SJCRH30 (cell line): ENCODE measurements at places on chromosomes 6 and 20. TPM values are rescaled to one million over a fixed set of nuclear protein-coding genes. Genes with fewer than 3 reads are reported as not detected.

- H3K4me1 ChIP-seq = peaks cover 4% of the 10 kb centered on the region; the same call in 1 of the 2 replicates
- DNase-seq = no peak
- no peak overlapping the region for H3K4me3 ChIP-seq
- no peaks in the 10 kb centered on the region for H3K36me3 ChIP-seq
These were observed 5.6 kb downstream of the DDO start for GRCh38 chr6:110409794-110410193.

- peaks cover 18% of the 10 kb centered on the region for H3K4me1 ChIP-seq
- no peak overlapping the region for H3K4me3 ChIP-seq
- no peak overlapping the region for H3K27ac ChIP-seq
These were observed 404.3 kb downstream of the CDH26 start for GRCh38 chr20:60362531-60362930.

DNA sequence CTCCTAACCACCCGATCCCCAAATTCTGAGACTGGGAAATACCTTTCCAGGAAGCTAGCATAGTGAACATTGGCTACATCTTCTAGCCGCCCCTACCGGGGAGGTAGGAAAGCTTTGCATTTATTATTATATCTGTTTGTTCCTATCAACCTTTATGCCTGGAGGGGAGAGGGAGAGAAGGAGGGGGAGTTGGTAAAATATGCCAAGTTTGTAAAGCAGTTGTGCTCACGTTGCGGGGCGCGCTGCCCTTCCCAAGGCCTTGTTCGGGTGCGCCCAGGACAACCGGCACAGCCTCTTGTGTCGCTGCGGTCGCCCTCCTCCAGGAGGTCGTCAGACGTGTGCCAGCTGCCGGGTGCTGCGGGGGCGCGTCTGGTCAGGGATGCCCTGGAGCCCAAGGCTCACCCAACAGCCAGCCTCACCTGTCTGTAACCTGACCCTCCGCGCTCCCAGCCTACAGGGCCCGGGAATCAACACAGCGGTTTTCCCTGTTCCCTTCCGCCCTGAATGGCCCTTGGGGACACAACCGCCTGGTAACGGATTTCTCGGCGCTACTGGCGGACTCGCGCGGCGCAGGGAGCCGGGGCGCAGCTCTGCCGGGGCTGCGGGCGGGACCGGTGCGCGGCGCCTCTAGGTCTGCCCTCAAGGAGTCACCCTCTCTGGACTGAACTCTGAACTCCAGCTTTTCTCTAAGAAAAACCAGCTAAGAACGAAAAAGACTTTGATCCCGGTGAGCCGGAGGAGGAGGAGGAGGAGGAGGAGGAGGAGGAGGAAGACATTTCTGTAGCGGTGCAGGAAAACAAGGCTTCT lies 1.1 kb upstream of the OVOL2 start:
- no peaks in the 10 kb centered on the region; the same call in 1 of the 2 replicates for H3K27me3 ChIP-seq
- no peak overlapping the region for H3K27ac ChIP-seq
- no peaks in the 10 kb centered on the region for H3K36me3 ChIP-seq

GRCh38 chr6:157912326-157912725 lies 69.3 kb upstream of the SYNJ2 start:
- peak; percentile 44 for DNase-seq
- peaks cover 3% of the 10 kb centered on the region for H3K4me1 ChIP-seq
- H3K4me3 ChIP-seq = no peak overlapping the region
- H3K36me3 ChIP-seq = peaks cover 28% of the 10 kb centered on the region

DNA sequence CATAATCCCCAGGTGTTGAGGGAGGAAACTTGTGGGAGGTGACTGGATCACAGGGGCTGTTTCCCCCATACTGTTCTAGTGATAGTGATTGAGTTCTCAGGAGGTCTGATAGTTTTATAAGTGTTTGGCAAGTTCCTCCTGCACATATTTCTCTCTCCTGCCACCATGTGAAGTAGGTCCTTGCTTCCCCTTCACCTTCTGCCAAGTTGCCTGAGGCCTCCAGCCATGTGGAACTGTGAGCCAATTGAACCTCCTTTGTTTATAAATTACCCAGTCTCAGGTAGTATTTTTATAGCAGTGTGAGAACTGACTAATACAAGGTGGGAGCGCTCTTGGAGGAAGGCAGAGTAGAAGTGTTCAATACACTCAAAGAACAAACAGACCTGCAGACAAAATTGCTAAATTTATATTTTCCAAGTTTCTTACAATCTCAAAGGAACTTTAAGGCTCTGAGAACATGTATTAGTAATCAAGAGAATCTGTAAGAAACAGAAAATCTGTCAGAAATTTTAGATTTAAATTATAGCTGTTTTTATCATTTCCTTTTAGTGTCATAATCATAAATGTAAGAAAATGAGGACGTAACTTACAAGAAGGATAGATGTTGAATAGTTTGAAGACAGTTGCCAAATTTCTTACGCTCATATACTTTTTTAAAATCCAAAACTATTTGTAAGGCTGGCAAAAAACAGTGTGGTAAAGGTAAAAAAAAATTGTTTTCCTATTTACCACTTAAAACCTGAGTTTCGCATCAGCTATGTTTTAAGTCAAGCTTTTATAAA lies 77.7 kb downstream of the ASCC3 start:
- no peaks in the 10 kb centered on the region for H3K27me3 ChIP-seq
- H3K36me3 ChIP-seq = peaks cover 8% of the 10 kb centered on the region; the same call in 1 of the 2 replicates
- no peak for DNase-seq
- H3K4me3 ChIP-seq = no peak overlapping the region

DNA sequence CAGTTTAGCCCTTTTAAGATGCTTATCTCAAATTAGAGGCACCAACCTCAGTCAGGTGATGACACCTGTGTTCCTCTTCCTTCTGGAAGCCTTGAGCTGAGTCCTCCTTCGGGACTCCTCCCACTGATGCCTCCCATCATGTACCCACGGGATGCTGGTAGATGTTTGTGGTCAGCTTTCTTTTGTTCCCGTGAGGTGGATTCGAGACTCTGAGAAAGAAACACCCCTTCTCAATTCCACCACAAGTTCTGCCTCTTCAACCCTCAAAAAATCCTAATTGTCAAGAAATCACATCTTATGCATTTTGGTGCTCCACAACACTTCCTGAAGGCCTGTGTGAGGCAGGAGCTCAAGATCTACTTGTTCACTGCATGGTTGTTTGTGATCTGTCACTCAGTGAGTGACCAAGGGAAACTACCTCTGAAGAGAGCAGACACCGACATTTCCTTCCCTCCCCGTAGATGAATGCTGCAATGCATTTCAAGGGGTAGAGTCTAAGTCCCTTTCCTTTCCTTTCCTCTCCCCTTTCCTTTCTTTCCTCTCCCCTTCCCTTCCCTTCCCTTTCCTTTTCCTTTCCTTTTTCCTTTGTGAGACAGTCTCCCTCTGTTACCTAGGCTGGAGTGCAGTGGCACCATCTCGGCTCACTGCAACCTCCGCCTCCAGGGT lies 50.5 kb downstream of the PCNA start:
- H3K36me3 ChIP-seq = no peaks in the 10 kb centered on the region
- H3K4me3 ChIP-seq = no peak overlapping the region
- no peak for DNase-seq
- no peaks in the 10 kb centered on the region for H3K27me3 ChIP-seq
- no peak overlapping the region for H3K27ac ChIP-seq

DNA sequence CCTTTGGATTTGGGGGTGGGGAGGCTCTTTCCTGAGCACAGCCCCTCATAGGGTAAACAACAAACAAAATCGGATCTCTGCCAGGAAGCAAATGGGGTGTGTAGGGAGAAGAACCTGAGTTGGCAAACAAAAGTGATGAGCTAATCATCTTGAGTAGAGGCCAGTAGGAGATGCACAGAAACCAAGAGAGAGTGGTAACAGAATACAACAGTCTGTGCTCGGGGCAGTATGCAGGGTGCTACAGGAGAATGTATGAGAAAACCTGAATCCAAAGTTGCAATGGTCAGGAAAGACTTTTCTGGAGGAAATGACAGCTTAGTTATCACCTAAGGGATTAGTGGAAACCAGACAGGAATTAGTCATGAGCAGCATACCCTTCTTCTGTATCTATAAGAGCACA lies 177.8 kb downstream of the CDKAL1 start:
- no peaks in the 10 kb centered on the region for H3K27me3 ChIP-seq
- peaks cover 22% of the 10 kb centered on the region for H3K4me1 ChIP-seq
- H3K4me3 ChIP-seq = no peak overlapping the region
- no peak for DNase-seq
- H3K27ac ChIP-seq = no peak overlapping the region
- H3K36me3 ChIP-seq = no peaks in the 10 kb centered on the region

GRCh38 chr6:163188746-163189145 lies 225.8 kb upstream of the QKI start:
- H3K4me3 ChIP-seq = no peak overlapping the region
- no peaks in the 10 kb centered on the region for H3K36me3 ChIP-seq
- no peaks in the 10 kb centered on the region; the same call in 1 of the 2 replicates for H3K4me1 ChIP-seq
- DNase-seq = no peak
- H3K27ac ChIP-seq = no peak overlapping the region

DNA sequence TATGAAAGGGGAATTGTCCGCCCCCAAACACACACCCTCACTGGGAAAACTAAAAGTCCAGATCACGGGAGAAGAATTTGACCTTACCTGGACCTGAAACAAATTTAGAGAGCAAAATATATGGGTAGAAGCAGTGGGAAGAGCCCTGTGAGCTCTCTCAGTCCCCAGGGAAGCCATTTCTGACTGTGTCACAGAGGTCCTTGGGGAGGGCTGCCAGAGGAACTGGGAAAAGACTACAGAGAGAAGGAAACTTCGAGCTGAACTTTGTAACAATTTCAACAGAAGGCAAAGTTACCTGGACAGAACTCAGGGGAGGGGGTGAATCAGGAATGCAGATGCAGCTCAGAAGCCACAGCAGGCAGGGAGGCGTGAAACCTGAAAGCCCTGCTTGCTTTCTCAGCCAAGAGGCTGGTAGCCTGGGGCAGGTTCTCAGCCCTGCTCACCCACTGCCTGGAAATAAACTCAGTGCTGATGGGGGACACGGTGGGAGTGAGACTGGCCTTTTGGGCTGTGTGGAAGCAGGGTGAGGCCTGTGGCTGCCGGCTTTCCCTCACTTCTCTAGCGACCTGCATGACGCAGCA lies 163.8 kb downstream of the TMEM200A start:
- no peaks in the 10 kb centered on the region for H3K27me3 ChIP-seq
- no peak overlapping the region for H3K4me3 ChIP-seq
- H3K4me1 ChIP-seq = peaks cover 7% of the 10 kb centered on the region; the same call in 1 of the 2 replicates
- no peak overlapping the region for H3K27ac ChIP-seq
- H3K36me3 ChIP-seq = no peaks in the 10 kb centered on the region

- H3K36me3 ChIP-seq = no peaks in the 10 kb centered on the region
- no peak overlapping the region for H3K4me3 ChIP-seq
- no peaks in the 10 kb centered on the region for H3K27me3 ChIP-seq
- H3K4me1 ChIP-seq = 0 out of 2 replicates have a peak, but pooled peaks cover 2% of the 10 kb centered on the region
- no peak overlapping the region for H3K27ac ChIP-seq
- DNase-seq = no peak
These were observed 16.8 kb downstream of the FOXC1 start for GRCh38 chr6:1626481-1626880.

- H3K36me3 ChIP-seq = no peaks in the 10 kb centered on the region
- no peak overlapping the region for H3K27ac ChIP-seq
- no peak overlapping the region for H3K4me3 ChIP-seq
- 0 out of 2 replicates have a peak, but pooled peaks cover 3% of the 10 kb centered on the region for H3K27me3 ChIP-seq
- no peak for DNase-seq
- H3K4me1 ChIP-seq = no peaks in the 10 kb centered on the region
These were observed 150.4 kb upstream of the QKI start for GRCh38 chr6:163263998-163264661.

DNA sequence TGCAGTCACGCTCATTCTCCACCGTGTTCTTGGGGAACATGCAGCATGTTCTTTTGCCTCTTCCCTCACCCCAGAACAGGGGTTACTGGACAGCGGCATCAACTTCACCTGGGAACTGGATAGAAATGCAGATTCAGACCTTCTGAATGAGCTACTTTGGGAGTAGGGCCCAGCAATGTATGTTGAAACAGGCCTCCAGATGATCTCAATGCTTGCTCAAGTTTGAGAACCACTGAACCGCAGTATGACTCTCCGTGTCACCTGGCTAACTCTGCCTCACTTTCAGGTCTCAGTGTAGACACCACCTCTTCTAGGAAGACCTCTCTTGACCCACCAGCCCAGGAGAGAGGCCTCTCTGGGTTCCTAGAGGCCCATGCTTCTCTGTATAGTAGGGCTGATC lies 4.9 kb downstream of the TRIB3 start:
- no peak for DNase-seq
- no peak overlapping the region for H3K27ac ChIP-seq
- H3K4me3 ChIP-seq = no peak overlapping the region
- H3K4me1 ChIP-seq = no peaks in the 10 kb centered on the region

DNA sequence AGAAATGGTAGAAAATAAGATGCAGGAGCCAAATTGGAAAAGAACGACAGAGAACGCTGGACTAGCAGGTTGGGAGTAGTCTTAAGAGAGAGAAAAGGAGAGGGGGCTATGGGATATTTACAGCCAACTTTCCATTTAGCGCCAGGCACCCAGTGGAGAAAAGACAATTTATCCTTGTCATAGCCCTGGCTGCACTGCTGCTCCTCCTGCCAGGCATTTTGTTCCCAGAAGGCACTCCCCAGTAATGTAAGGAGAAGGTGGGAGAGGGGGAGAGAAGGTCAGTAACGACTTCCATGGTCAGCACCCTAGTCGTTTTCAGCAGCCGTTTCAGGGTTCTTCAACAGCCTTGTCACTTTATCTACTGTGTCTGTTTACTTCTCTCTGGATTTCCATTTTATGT lies 159.0 kb downstream of the TRMT11 start:
- H3K27ac ChIP-seq = no peak overlapping the region
- H3K27me3 ChIP-seq = no peaks in the 10 kb centered on the region
- no peak for DNase-seq
- no peaks in the 10 kb centered on the region for H3K4me1 ChIP-seq
- no peaks in the 10 kb centered on the region for H3K36me3 ChIP-seq

- H3K27me3 ChIP-seq = peaks cover 4% of the 10 kb centered on the region; the same call in 1 of the 2 replicates
- H3K4me1 ChIP-seq = no peaks in the 10 kb centered on the region
- H3K27ac ChIP-seq = no peak overlapping the region
- no peak for DNase-seq
- H3K4me3 ChIP-seq = no peak overlapping the region
- H3K36me3 ChIP-seq = no peaks in the 10 kb centered on the region
These were observed 17.4 kb upstream of the MICB start for GRCh38 chr6:31480574-31480973.

DNA sequence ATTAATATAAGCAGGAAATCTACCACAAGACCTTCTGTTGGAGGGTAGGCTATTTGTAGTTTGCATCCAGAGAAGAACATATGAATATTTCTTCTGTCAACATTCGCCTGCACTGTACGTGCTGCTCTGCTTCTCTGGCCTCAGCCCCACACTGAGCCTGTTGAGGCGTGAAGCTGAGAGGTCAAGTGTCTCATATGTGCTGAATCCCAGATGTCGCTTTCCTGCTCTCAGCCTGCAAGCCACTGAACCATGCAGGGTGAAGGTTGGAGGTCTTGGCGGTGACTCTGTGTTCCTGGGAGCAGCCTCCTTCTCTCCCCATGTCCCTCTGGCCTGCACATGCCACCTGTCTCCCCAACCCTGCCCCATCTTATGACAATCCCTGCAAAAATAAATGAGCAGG lies 83.6 kb downstream of the TMEM170B start:
- no peak for DNase-seq
- H3K27me3 ChIP-seq = no peaks in the 10 kb centered on the region
- H3K36me3 ChIP-seq = no peaks in the 10 kb centered on the region
- no peak overlapping the region for H3K27ac ChIP-seq
- H3K4me3 ChIP-seq = no peak overlapping the region
- no peaks in the 10 kb centered on the region for H3K4me1 ChIP-seq

The ADGRF5 gene
- 0.30 and 0.35 TPM in 2 replicates for total RNA-seq

The COMMD7 gene
- total RNA-seq = 18.8 and 19.8 TPM in 2 replicates

The BACH2 gene
- total RNA-seq = 3.8 and 4.1 TPM in 2 replicates

The OPN5 gene
- not detected in 2 replicates for total RNA-seq
